ENCODE measurements at places on chromosomes 5 and 9. TPM values are rescaled to one million over a fixed set of nuclear protein-coding genes. Genes with fewer than 3 reads are reported as not detected.

The FGD3 gene
- 106 TPM for total RNA-seq

The AIF1L gene
- total RNA-seq, result 0.32 TPM

The PCDHB8 gene
- not detected for total RNA-seq

The RMRP gene
- 5,282 TPM for total RNA-seq

The ANKRD20A1 gene
- 2.3 TPM for total RNA-seq

The PAEP gene
- not detected for total RNA-seq
